ENCODE measurements at places on chromosomes 7 and 10.

DNA sequence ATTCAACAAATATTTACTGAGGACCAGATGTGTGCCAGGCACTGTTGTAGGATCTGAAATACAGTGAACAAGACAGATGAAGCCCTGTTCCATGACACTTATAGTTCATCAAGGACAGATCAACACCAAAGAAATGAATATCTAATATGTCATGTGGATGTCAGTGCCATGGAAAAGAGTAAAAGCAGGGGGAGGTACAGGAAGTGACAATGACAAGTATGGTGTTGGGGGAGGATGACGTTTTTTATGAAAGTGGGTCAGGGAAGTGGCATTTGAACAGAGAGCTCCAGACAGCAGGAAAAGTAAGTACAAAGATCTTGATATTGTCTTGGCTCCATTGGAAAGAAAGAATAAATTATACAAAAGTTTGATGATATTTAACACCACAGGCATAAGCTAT lies 7.0 kb upstream of the SFMBT2 start:
- no peak for DNase-seq

GRCh38 chr7:67343114-67343513 lies 346.5 kb downstream of the TYW1 start:
- DNase-seq: no peak

DNA sequence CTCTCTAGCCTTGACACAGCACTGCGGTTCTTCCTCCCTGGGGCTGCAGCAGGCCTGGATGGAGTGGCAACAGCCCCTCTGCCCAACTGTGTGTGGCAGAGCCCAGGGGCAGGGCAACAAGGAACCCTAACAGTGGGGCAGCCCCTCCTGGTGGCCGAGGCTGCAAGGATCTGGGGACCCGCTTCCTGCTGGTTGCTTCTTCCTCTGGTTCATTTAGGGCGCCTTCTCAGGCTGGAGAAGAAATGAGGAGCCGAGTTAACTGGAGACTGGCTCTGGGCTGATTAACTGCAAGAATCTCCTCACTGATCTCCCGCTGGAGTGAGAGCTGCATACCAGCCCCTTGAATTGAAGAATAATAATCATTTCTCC lies 80.1 kb upstream of the EMX2 start:
- DNase-seq: no peak

GRCh38 chr7:134440067-134440466 lies 18.8 kb downstream of the AKR1B1 start:
- no peak for DNase-seq

DNA sequence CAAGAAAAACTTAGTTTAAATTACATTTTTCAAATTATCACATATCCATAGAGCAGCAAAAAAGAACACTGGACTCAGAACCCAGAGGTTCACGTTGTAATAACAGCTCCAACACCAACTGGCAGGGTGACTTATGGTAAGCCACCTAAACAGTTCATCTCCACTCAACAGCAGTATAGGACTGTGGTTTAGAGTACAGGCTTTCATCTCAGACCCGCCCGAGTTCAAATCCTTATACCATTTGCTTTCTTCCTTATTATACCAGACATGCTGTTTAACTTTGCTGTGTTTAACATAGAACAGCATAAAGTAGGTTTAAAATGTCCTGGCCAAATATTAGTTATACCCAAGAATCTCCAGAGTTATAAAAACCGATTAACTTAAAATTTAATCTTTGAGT lies 97.9 kb downstream of the ARHGAP21 start:
- DNase-seq: no peak
